ENCODE measurements at places on chromosomes 6 and 20.

DNA sequence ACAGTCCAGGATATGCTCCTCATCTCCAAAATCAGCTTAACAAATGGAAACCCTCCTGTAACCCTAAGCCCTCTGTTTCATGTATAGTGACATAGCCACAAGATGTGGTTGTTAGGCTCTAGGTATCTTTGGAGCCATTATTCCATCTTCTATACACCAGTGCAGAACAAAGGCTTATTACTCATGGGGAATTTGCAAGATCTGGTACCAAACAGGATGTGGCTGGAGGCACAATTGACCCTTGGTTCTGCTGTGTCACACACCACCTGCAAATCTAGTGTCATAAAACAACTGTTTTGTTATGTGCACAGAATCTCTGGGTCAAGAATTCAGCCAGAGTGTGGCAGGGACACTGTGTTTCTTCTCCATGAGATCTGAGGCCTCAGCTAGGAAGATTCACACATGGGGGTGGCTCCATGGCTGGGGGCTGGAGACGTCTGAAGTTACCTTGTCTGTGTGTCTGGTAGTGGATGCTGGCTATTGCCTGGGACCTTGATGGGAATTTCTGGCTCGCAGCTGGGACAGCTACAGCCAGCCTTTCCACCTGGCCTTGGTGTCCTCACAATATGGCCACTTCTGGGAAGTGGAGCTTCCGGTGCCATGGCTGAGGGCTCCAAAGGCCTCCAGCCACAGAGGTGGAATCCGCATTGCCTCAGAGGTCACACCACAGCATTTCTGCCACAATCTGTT, 369.9 kb downstream of the CDH26 start:
- DNase-seq = no peak

GRCh38 chr6:87756858-87757257, 54.8 kb upstream of the AKIRIN2 start:
- no peak for DNase-seq

GRCh38 chr6:137493218-137494038, 766 bp downstream of the OLIG3 start:
- DNase-seq = no peak

DNA sequence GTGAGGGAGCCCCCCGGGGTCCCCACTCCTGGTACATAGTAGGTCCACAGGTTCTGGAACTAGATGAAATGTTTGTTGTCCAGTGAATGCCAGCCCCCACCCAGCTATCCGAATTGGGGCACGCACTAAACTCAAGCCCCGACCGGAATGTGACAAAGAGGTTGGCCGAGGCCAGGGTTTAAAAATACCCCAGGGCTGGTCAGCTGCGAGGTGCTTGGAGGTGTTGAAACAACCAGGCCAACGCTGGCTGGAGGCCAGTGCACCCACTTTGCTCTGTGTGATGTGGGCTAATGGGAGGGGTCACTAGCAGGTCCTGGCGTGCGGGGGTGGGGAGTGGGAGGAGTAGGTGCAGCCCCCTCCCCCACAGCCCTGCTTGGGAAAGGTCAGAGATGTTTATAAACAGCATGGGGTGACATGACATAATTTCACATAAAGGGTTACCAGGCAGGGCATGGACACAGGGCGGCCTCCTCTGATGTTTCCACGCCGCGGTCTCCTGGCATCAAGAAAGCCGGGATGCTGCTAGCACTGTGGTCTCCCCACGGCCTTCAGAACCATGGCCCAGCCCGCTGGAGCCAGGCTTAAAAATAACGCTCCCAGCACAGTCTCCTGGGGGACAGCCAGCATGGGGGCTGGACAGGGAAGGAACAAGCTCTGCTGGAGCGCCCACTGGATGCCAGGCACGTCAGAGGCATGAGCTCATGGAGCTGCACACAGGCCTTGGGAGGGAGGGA, 111.2 kb upstream of the PTPN1 start:
- DNase-seq = peak; percentile 99

- no peak for DNase-seq
Observed at GRCh38 chr6:142694054-142694453, 250.9 kb downstream of the HIVEP2 start.

DNA sequence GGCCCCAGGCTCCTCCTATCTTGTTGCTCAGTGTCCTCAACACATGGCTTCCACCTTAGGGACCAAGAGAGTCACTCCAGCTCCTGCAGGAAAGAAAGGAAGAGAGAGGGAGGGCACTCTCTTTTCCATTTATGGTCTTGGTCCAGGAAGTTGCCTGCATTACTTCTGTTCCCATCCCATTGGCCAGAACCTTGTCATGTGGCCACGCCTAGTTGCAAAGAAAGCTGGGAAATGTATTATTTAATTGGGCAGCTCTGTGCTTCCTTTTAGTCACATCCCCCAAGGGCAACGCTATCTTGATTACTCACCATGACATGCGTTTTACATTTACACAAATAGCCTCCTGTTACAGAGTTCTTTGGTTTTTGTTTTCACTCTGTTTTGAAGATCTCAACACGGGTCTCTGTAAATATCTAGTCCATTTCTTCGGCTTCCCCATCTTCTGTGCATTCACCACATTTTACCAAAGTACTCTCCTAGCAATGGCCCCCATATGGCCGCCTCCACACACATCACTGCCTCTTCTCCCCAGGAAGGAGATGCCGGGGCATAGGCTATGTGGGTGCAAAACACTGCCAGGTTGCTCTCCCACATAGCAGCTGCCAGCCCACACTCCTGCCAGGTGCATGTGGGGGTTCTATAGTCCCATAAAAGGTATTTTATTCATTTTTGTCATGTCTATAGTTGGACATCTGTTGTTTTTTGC, 35.7 kb upstream of the ZMYND8 start:
- peak; percentile 71 for DNase-seq
